A673 (cell line): ENCODE measurements at places on chromosomes 1 and 21.

DNA sequence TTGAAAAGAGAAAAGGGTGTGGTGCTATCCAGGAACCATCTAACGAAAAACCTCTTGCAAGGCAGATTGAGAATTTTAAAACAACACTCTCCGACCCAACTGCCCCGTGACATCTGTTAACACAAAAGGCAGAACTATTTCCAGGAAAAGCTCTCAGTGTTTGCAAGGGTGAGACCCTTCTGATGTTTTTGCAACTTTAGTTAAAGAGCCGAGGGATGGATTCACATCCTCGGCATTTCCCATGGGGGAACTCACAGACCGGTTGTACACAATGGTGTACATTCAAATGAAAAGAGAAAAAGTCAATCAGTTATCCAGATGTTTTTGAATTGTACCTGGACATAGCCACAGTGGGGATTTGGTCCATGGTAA is 120.0 kb downstream of the NGF start:
- no peak for DNase-seq

GRCh38 chr1:228964178-228965089 is 229.2 kb downstream of the RHOU start:
- no peak for DNase-seq

DNA sequence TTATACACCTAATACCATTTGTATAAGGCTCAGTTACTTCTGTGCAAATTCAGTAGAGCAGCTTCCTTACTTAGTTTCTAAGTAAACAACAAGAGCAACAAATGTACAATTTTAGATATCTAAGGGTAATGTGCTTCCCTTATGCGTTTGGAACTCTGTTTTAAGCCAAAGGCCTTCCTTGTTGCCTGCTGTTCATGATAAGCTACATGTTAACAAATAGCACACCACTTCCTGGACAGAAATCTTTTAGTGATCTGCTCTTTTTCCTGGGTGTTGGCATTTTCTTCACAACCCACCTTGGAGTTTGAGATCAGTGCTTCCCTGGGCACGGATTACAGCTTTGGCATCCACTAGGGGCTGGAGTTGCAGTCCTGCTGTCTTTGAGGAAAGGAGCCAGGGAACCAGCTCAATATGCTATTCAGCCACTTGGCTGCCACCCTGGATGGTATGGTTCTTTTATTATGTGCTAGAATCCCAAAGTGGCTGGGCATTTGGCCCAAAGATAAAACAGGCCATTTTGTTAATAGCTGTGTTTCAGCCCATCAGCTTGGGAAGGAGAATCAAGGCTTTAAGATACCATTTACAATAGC is 55.6 kb upstream of the ADAR start:
- no peak for DNase-seq

DNA sequence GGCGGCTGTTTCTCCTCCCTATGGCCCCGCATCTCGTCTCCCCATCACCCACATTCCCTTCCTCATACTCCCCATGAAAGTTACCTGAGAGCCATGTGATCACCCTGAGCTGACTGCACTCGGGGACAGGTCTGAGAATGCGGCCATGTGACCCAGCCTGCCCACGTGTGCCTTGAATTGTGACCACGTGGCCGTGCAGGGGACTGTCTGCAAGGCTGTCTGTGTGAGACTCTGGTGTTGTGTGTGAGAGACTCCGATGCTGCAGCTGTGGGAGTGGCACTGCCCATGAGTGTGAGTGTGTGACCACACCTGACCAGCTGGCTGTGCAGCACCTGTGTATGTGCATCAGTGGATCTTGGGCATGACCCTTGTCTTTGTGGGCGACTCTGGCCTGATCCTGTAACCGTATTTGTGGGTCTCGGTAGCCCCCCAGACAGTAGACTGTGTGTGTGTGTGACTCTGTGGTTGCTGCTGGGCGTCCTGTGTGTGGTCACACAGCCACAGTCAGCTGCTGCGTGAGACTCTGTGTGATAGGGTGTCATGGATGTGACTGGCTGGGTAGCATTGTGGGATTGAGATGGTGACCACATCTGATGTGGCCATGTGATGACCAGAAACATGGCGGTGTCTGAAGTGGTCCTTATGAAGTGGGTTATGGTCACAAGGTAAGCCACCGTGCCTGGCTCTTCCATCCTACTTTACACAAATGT is 56.8 kb upstream of the KDM4A start:
- no peak for DNase-seq

DNA sequence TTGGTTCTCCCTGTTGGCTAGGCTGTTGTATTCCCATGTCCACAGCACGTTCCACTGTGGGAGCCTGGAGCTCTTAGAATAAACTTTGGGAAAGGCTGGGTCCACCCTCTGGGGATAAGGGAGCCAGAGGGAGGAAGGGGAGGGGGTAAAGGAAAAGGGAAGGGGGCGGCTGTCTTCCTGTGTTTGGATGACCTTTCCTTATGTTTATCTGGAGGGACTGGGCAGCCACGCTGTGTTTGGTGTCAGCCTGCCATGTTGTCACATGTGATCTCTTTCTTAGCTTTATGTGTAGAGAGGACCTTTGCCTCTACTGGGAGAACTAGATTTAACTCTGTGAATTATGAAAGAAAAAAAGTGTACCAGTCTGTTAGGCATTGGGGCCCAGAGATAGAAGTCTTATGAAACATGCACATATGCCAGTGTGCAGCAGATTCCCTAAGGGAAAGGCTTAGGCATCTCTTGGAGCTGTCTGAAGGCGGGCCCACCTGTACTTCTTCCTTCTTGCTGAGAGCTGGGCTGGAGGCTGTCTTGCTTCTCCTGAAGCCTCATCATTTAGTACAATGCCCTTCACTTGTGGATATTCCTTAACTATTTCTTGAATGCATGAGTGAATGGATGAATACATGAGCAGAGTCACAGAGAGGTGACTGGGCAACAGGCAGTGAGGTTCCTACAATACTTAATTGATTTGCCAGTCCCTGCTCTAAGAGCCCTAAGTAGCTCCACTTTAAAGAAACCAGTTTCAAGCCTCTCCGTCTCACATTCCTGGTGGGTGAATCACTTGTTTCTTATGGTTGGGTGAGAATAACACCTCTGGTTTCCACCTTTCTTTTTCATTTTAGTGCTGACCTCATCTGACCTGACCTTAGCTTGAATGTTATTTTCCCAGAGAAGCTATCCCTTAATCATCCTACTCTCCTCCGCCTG is 62.5 kb upstream of the ARHGAP29 start:
- no peak for DNase-seq

- no peak for DNase-seq
These were observed 16.4 kb upstream of the ATP1A4 start for GRCh38 chr1:160134791-160135572.
